Endothelial cell of coronary artery (primary cell): ENCODE measurements at places on chromosomes 3 and 15. TPM values are rescaled to one million over a fixed set of nuclear protein-coding genes. Genes with fewer than 3 reads are reported as not detected.

The CYP1A1 gene
- total RNA-seq: 3.0 and 5.5 TPM in 2 replicates

The CX3CR1 gene
- total RNA-seq: not detected in 2 replicates

The CCDC9B gene
- 26.2 and 75.5 TPM in 2 replicates for total RNA-seq

The NUP210 gene
- 0.18 and 0.28 TPM in 2 replicates for total RNA-seq

The CLEC3B gene
- total RNA-seq: 0.72 and 2.6 TPM in 2 replicates

The QTRT2 gene
- total RNA-seq: 30.5 and 33.0 TPM in 2 replicates

The UBAP1L gene
- total RNA-seq: 0.90 and 1.9 TPM in 2 replicates

The CD96 gene
- not detected in 2 replicates for total RNA-seq

The GATA2 gene
- 8.5 and 12.4 TPM in 2 replicates for total RNA-seq

The SATB1 gene
- 9.7 and 11.4 TPM in 2 replicates for total RNA-seq

The ZNF80 gene
- total RNA-seq: not detected in 2 replicates

The C2CD4B gene
- 18.5 and 38.2 TPM in 2 replicates for total RNA-seq

The ENTPD3 gene
- total RNA-seq: not detected in 2 replicates

The SLC28A2 gene
- total RNA-seq: not detected in 2 replicates

The REC114 gene
- total RNA-seq: not detected in 2 replicates

The TIGIT gene
- total RNA-seq: not detected in 2 replicates

The GRM7 gene
- total RNA-seq: 0.09 and 0.85 TPM in 2 replicates

The NDUFB5 gene
- 116 and 137 TPM in 2 replicates for total RNA-seq

The ZCWPW2 gene
- 0.18 and 0.19 TPM in 2 replicates for total RNA-seq

The CPLX3 gene
- total RNA-seq: not detected in 2 replicates

The FAM107A gene
- total RNA-seq: 4.5 and 5.4 TPM in 2 replicates

The CHRFAM7A gene
- total RNA-seq: 2.7 and 2.9 TPM in 2 replicates

The CPNE9 gene
- not detected in 2 replicates for total RNA-seq

The HIGD2B gene
- not detected in 2 replicates for total RNA-seq

The SKOR1 gene
- total RNA-seq: under 0.01 and 0.09 TPM in 2 replicates

The CCR9 gene
- not detected in 2 replicates for total RNA-seq

The FAM219B gene
- total RNA-seq: 27.4 and 41.3 TPM in 2 replicates

The LRRC15 gene
- under 0.01 TPM in 2 replicates for total RNA-seq

The ZMYND10 gene
- 0.36 and 0.38 TPM in 2 replicates for total RNA-seq

The TMEM42 gene
- 9.0 and 11.6 TPM in 2 replicates for total RNA-seq

The GOLGA8S gene
- total RNA-seq: under 0.01 and 0.09 TPM in 2 replicates

The C2CD4A gene
- 0.94 and 1.5 TPM in 2 replicates for total RNA-seq

The SLC27A2 gene
- not detected in 2 replicates for total RNA-seq
